ENCODE measurements at places on chromosomes 6 and 20.

- no peak for DNase-seq
Observed at GRCh38 chr6:36285187-36285671, 15.4 kb downstream of the PNPLA1 start.

- DNase-seq, result no peak
Observed at GRCh38 chr6:21455071-21455470, 138.5 kb upstream of the SOX4 start.

GRCh38 chr6:117267054-117267347 lies 1.6 kb downstream of the VGLL2 start:
- no peak for DNase-seq

GRCh38 chr20:63316502-63316921 lies 23.5 kb downstream of the COL20A1 start:
- no peak for DNase-seq

DNA sequence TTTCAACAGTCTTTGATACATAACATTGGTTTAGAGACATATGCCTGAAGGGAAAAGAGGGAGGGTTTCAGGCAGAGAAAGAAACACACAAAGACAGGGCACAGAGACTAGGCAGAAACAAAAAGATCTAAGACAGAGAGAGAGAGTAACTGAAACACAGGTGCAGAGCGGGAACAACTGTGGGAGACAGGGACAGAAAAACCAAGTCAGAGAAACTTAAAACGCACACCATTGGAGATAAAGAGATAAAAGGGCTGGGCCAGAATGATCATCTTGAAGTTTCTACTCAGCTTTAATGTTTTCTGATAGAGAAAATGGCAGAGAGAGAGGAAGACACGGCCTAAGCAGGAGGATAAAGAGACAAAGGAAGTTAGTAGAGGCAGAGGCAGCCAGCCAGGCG lies 11.8 kb downstream of the UNC5CL start:
- DNase-seq, result peak; percentile 36
